ENCODE measurements at places on chromosomes 16 and 17.
A peak's percentile ranks its signal among the peaks of the same experiment; 100 is the strongest.

GRCh38 chr17:75531721-75532072 is 6.2 kb downstream of the LLGL2 start:
- DNase-seq: no peak

DNA sequence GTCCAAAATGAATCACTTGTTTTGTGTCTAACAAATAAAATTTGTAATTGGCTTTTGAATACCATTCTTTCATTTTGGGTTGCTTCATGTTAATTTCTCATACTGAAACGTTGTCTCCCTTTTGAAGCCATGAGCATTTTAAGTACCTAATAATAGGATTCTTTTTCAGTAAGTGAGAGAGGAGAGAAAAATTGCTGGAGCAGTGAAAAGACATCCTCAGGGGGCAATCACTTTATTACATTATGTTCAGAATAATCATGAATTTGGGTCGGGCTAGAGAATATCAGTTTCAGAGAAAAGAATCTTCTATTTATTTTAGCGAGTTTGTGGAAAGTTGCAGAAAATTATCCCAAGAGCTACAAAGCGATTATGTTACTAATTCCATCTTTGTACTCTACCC is 96.8 kb downstream of the CNTNAP4 start:
- no peak for DNase-seq

- DNase-seq: no peak
These were observed 21.6 kb downstream of the EMC8 start for GRCh38 chr16:85777583-85778310.

- DNase-seq: no peak
These were observed 77.3 kb downstream of the ZDHHC7 start for GRCh38 chr16:84933774-84934631.

- no peak for DNase-seq
These were observed 449.8 kb downstream of the SLC39A11 start for GRCh38 chr17:72642720-72643119.

- no peak for DNase-seq
These were observed 81.8 kb upstream of the TOB1 start for GRCh38 chr17:50947782-50948543.

- no peak for DNase-seq
These were observed 9.8 kb upstream of the TBX2 start for GRCh38 chr17:61389670-61390478.

- no peak for DNase-seq
These were observed 21.2 kb upstream of the VAT1L start for GRCh38 chr16:77767211-77767610.

GRCh38 chr17:4719684-4720221 is 9.3 kb downstream of the ARRB2 start:
- DNase-seq: no peak

DNA sequence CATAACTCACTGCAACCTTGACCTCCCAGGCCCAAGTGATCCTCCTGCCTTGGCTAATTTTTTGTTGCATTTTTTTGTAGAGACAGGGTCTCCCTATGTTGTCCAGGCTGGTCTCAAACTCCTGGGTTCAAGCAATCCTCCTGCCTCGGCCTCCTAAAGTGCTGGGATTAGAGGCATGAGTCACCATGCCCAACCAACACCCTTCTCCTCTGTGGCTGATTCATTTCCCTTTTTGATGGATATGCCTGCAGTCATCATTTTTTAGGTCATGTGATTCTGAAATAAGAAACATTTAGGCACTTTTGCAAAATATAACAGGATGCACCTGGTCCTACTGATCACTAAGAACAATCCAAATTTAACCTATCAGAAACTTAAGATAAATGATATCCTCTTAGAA is 44.0 kb upstream of the YPEL2 start:
- DNase-seq: no peak

DNA sequence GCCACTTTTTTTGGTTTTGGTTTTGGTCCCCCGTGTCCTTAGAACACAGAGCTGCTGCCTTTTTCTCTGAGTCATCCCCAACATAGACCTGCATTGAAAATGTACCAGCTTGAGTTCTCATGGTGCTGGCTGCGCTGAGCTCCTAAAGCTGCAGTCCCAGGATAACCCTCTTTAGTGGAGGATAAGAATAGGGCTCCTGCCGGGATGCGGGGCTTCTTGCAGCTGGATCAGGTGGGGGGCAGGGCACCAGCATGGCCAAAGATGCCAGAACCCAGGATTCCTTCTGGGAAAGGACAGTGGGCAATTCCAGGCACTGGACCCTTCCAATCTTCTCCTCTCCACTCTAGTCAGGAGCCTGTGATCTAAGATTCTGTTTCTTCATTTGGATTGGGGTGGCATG is 8.3 kb upstream of the CLUH start:
- DNase-seq: no peak

- no peak for DNase-seq
These were observed 29.1 kb downstream of the HS3ST3B1 start for GRCh38 chr17:14329900-14330491.

DNA sequence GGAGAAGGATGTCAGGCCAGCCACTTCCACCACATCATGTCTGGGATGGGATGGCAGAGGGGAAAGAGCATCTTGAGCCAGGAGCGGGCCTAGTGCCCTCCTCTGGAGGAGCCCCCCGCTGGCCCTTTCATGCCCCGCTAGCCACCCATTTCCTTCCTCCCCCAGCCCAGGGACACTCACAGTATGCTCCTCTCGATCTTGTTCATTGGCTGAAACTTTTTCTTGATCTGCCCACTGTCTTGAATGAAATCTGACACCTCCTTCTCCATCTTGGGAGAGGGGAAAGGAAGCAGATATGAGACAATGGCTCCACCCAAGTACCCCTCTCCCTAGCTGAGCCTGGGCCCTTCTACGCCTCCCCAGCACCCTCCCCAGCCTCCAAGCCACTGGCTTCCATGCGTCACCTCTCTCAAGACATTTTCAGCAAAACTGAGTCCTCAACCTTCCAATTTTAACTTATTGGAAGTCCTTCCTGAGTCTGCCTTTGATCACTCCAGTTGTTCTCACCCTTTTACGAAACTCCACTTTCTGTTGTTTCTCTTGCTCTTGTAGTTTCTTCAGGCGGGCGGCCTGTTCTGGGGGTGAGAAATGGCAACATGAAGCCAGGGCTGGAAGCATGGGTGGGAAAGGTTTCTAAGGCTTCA is 7.2 kb downstream of the SPAG7 start:
- DNase-seq: no peak

DNA sequence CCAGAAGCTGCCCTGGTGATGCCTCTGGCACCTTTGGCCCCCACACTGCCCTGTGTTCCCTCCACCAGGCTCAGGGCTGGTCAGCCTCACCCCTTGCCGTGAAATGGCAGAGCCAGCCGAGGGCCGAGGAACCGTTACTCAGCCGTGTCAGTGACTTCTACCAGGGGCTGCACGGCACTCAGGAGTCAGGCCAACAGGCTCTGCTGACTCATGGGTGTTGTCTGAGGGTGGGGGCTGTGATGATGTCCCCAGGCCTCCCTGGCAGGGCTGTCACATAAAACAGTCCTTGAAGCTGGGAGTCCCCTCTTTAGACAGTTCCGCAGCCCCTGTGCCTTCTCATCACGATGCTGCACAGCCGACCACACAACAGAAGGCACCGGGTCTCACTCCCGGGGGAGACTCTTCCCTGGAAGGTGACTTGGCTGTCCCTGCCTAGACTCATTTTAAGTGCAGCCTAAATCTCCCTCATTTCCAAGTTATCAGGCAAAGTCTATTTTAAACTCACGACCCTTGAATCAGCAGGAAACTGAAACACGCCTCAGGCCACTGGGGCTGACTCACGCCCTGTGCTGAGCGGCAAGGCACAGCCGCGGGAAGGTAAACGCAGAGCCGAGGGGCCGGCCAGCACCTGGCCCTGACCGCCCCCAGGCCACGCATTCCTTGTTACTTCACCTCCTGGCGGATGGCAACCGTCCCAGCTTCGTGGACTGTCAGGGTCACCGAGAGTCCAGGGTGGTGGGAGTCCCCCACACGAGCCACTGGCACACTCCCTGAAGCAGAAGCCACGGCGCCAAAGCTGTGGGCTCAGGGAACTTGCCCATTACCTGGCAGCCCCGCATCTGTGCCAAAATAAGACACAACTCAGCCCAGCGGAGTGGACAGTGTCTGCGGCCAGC is 102.6 kb downstream of the ZNF778 start:
- DNase-seq: no peak

GRCh38 chr16:72992142-72992601 is 55.8 kb downstream of the ZFHX3 start:
- no peak for DNase-seq

- no peak for DNase-seq
These were observed 281.0 kb downstream of the CBLN1 start for GRCh38 chr16:49000594-49000993.

DNA sequence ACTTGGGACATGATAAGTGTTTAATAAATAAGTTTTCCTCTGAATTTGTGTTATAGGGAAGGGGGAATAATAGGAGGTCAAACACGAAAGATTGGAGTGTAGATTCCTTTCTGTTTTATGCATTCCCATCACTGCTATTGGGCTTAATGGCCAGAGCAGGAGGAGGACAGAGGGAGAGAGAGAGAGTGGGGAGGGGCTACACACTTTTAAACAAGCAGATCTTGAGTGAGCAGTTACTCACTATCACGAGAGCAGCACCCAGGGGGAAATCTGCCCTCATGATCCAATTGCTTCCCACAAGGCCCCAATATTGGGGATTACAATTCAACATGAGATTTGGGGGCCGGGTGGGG is 505.0 kb downstream of the GRIN2A start:
- DNase-seq: no peak

DNA sequence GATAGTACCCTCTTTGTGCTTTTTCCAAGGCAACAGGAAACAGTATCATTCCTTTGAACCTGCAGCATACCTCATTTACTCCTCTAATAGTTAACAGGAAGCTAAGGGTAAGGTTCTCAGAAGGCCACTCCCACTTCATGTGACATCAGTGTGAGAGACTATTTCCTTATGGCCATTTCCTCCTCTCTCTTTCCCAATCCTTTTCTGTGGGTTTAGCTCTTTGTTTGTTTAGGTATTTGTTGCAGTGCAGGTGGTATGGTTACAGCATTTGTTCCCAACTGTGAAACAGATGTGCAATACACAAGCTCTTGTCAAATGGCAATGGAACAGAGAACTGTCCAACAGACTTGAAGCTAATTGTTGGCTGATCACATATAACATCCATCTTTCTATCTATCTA is 14.7 kb downstream of the TMC5 start:
- DNase-seq: no peak

DNA sequence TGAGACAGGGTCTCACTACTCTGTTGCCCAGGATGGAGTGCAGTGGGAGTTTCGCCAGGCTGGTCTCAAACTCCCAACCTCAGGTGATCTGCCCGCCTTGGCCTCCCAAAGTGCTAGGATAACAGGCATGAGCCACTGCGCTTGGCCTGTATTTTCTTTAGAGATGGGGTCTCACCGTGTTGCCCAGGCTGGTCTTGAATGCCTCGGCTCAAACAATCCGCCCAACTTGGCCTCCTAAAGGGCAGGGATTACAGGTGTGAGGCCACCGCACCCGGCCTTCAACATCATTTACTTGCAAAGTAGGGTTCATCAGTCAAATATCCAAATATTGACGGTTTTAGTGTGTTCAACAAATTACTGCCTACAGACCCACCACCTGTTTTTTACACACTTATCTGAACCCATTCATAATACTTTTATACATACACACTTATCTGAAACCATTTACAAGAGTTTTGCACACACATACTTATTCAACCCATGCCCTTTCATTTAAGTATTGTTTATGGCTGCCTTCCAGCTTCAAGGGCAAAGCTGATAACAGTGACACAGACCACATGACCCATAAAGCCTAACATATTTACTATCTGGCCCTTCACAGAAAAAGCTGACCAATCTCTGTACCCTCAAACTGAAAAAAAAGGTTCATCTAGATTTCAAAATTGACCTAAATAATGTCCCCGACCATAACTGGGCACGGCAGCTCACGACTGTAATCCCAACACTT is 11.9 kb downstream of the TMEM170A start:
- DNase-seq: no peak

DNA sequence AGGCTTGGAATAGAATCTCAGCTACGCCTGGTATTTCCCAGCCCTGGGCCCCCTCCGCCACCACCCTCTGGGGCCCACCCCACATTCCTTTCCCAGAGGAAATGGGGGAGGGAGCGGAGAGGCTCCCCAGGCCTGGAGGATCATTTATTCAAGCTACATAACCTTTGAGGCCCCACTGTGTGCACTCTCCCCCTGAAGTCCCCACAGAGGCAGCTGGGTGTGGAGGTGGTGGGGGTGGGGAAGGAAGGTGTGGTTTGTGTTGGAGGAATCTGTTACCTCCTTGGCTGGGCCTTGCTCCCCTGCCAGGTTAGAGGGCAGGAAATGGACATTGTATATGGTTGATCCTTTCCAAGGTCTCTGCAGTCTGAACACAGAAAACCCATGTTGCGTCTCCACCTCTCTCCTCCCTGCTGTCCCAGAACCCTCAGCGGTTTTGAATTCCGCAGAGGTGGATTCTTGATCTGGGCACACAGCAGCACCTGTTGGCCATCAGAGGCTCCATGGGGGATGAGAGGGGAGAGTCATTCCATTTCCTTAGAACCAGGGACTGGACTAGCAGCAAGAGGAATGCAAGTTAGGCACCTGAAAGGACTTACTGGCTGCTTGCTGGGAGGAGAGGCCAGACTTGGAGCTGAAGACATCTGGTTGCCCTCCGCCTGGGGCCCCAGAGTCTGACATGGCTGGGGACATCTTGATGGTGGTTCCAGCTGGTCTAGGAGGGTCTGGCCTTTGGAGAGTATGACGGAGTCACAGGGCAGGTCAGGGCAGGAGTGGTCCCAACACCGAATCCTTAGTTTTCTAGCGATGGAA is 23.0 kb downstream of the ARHGAP23 start:
- DNase-seq: no peak

- no peak for DNase-seq
These were observed 25.4 kb downstream of the DNAI2 start for GRCh38 chr17:74299226-74300009.

GRCh38 chr16:82136956-82137821 is 32.8 kb downstream of the MPHOSPH6 start:
- DNase-seq: no peak

- DNase-seq: no peak
These were observed 56.3 kb upstream of the IL34 start for GRCh38 chr16:70589998-70590471.

- peak; percentile 22 for DNase-seq
These were observed 2.3 kb upstream of the PHF12 start for GRCh38 chr17:28953444-28954118.

GRCh38 chr16:4327386-4328045 is 11.6 kb downstream of the GLIS2 start:
- DNase-seq: no peak

GRCh38 chr17:15965528-15965927 is 20.6 kb downstream of the ADORA2B start:
- DNase-seq: no peak

- DNase-seq: no peak
These were observed 21.2 kb upstream of the TAOK1 start for GRCh38 chr17:29368926-29369325.

- no peak for DNase-seq
These were observed 39.0 kb downstream of the EMP2 start for GRCh38 chr16:10541366-10541765.

GRCh38 chr16:84699147-84699711 is 571 bp upstream of the USP10 start:
- DNase-seq: no peak

Measured in activated CD8-positive, alpha-beta memory T cell treated with anti-CD3 and anti-CD28 coated beads for 1 hour (primary cell).